WERI-Rb-1 (cell line): ENCODE measurements at places on chromosomes 1 and 21.

GRCh38 chr1:153515504-153516394 is 20.0 kb downstream of the S100A6 start:
- no peak for DNase-seq

DNA sequence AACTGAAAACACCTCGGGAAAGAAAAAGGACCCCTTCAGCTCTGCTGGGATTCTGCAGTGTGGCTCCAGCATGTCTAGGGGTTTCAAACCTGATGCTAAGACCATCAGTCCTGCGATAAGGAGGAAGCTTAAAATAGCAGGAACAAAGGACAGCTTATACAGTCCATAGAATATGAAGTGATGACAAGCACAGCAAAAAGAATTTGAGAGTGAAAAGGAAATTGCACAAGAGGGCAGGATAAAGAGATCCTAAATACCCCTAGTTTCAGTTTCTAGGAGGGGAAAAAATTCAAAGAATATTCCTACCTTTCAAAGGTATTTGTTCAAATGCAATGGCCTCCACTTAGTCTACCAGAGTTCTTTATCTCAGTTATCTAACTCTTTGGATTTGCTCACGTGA is 171.4 kb downstream of the TGFB2 start:
- DNase-seq: no peak

DNA sequence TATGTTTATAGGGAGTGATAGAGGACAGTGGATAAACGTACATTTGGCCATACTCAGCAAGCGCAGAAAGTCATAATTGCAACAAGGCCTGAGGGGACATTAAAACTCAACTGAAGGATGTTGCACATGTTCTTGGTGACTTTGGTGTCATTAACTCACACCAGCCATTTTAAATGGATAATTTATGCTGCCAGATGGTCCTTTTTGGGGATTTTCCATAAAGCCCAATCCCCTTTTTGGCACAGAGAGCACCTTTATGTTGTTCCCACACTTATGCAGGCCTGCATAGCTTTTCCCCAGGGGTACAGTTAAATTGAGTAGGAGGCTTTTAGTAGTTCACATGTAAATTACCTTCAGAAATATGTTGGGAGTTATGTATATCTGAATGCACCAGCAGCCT is 279.6 kb downstream of the NFIA start:
- no peak for DNase-seq

DNA sequence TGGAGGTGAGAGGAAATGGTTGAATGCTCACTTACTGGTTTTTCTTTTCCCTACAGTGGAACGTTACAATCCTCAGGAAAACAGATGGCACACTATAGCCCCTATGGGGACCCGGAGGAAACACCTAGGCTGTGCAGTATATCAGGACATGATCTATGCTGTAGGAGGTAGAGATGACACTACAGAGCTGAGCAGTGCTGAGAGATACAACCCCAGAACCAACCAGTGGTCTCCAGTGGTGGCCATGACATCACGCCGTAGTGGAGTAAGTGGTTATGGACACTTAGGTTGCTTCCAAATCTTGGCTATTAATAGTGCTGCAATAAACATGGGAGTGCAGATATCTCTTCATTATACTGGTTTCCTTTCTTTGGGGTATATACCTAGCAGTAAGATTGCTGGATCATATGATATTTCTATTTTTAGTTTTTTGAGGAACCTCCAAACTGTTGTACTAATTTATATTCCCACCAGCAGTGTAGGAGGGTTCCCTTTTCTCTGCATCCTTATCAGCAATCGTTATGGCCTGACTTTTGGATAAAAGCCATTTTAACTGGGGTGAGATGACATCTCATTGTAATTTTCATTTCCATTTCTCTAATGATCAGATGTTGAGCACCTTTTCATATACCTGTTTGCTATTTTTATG is 48.8 kb upstream of the DARS2 start:
- no peak for DNase-seq

DNA sequence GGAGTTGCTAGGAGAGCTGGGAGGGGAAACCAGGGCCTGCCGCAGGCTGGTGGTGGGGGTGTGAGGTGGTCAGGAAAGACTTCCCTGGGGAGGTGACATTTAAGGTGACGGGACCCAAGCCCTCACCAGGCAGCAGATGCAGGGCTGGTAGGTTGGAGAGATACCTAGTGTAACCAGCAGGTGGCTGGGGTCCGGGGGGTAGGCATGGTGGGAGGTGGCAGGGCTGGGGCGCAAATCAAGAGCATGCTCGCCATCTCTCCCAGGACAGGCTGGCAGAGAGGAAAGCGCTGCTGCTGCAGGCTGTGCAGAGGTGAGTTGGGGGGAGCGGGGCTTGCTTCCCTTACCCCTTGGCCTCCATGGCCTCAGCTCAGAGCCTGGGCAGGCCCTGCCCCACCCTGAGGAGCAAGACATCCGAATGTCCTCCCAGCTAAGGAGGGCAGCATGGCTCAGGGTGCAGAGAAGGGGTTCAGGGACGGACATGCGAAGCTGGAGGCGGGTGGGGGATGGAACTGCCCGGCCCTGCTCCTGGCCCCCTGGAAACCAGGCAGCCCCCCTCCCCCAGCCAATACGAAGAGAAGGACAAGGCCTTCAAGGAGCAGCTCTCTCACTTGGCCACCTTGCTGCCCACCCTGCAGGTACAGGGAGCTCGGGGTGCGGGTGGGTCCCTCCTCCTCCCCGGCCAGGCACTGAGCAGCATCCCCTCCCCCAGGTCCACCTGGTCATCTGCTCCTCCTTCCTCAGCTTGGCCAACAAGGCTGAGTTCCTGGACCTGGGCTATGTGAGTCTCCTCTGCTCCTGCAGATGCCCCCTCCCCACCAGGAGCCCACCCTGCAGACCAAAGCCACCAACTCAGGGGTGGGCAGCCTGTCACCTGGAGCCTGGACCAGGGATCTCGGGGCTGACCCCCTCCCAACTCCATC is 4.0 kb downstream of the RNF207 start:
- DNase-seq: peak; percentile 73

GRCh38 chr1:38741341-38741740 is 118.2 kb downstream of the RRAGC start:
- no peak for DNase-seq

DNA sequence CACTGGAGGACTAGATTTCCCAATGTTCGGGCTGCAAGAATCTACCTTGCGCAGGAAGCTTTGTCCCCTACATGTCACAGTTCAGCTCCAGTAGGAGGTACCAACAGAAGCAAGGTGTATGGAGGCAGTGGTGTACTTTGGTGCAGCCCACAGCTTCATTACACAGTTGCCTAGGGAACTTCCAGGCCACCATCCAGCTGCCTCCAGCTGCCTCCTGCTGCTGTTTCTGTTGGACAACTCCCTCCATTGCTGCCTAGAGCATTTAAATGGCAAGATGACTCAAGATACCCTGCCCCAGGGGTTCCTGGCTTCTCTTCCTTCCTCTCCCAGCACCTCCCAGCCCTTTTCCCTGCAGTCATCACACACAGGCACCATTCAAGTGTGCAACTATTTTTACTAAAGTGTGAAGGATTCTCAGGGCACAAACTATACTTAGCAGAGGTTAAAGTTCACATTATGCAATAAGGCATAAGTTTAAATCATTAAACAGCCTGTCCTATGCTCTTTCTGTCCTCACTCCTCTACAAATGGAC is 39.0 kb upstream of the ATP1A1 start:
- DNase-seq: no peak

DNA sequence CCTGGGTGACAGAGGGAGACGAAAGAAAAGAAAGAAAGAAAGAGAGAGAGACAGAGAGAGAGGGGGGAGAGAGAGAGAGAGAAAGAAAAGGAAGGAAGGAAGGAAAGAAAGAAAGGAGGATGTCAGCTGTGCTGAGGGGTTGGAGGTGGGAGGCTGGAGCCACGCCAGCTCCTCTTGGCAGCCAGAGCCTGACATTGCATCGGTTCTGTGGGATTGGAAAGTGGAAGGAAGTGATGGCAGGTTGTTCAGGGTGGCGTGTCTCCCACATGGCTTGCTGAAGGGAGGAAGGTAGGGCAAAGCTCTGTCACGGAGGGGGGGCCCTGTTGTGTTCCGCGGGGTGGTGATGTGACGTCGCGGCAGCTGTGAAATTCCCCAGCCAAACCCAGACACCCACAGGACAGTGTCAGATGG is 30.7 kb downstream of the EIF2D start:
- DNase-seq: no peak

GRCh38 chr1:117093870-117094621 is 27.5 kb downstream of the TRIM45 start:
- no peak for DNase-seq

DNA sequence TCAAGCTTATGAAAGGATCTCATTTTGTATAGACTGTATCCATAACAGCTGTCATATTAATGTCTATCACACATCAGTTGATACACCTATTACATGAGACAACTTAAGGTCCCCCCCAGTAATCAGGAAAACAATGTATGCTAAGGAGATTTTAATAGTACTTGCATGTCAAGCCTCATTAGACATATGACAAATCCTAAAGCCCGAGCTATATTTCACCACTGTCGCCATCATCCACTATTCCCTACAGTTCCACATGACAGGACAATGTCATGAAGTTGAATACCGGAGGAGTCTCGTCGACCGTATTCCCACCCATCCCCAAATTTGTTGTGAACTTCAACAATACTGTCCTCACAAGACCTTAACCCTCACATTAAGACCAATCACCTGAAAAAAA is 3.4 kb downstream of the HMGN1 start:
- no peak for DNase-seq

GRCh38 chr1:248243204-248243603 is 12.0 kb downstream of the OR2M4 start:
- peak; percentile 27 for DNase-seq

DNA sequence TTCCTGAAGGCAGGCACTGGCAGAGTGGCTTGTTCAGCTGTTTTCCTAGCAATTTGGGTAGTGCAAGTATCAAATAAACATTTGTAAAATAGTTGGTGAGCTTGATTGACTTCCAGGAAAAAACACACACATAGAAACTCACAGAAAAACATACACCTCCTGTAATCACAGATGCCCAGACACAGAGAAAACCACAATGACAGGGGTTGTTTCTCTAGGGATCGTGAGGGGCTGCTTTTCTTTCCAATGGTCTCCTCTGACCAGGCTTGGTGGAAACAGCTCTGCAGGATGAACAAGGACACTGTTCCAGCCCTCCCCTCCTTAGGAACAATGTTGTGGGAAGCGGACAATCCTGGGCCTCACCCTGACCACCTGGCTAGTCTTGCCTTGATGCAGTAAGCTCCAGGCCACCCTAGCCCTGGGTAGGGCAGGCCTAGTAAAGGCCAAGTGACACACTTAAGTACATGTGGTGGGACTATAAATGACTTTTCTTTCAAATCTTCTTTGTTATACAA is 142.5 kb upstream of the HMGB4 start:
- DNase-seq: no peak

GRCh38 chr1:173062150-173062938 is 11.6 kb upstream of the TNFSF18 start:
- DNase-seq: no peak

- peak; percentile 29 for DNase-seq
Observed at GRCh38 chr1:53639251-53639763, 99.7 kb downstream of the GLIS1 start.

GRCh38 chr1:54006508-54006907 is 11.5 kb downstream of the LDLRAD1 start:
- no peak for DNase-seq

GRCh38 chr1:24300971-24301784 is 18.0 kb upstream of the GRHL3 start:
- DNase-seq: no peak

GRCh38 chr1:96011606-96012005 is 710.0 kb upstream of the PTBP2 start:
- no peak for DNase-seq

GRCh38 chr1:17447501-17447992 is 8.1 kb upstream of the RCC2 start:
- DNase-seq: no peak
